AG04449 (cell line): ENCODE measurements at places on chromosomes 7 and 10.

GRCh38 chr10:123180101-123181090 lies 26.2 kb downstream of the BUB3 start:
- DNase-seq, result no peak

GRCh38 chr7:97973206-97973658 lies 16.8 kb downstream of the OCM2 start:
- DNase-seq, result no peak

DNA sequence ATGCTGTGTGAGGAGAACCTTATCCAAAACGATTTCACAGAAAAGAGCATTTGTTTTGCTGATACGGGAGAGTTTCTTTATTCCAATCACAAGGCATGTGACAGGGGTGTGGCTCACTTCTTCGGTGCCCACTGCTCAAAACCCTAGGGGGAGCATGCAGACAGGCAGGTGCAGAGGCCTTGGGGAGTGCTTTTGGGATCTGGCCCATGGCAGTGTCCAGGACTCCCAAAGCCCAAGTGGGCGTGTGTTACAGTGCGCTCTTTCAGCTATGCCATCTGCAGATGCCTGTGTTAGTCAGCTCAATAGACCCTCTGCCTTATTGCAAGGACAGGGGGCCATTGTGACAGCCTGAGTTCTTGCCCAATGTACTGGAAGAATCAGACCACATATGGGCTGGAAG lies 94.8 kb downstream of the CSTF2T start:
- no peak for DNase-seq

GRCh38 chr7:41872966-41873365 lies 170.1 kb upstream of the INHBA start:
- no peak for DNase-seq

DNA sequence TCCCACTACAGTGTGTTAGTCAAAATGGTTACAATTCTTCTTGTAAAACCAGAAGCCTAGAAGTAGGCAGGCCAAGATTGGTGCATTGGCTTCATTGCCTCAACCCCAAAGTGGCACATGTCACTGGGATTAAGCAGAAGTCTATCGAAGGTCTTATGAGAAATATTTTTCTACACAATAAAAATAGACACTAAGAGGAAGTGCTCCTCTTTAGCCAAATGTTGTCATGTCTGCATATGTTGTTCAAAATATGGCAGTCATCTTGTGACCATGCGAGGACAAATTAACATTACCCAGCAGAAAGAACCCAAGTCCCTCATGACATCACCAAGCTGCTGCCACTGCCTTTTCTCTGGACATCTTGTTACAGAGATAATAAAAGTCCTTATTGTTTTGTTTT lies 6.3 kb upstream of the NSMCE4A start:
- DNase-seq, result no peak

DNA sequence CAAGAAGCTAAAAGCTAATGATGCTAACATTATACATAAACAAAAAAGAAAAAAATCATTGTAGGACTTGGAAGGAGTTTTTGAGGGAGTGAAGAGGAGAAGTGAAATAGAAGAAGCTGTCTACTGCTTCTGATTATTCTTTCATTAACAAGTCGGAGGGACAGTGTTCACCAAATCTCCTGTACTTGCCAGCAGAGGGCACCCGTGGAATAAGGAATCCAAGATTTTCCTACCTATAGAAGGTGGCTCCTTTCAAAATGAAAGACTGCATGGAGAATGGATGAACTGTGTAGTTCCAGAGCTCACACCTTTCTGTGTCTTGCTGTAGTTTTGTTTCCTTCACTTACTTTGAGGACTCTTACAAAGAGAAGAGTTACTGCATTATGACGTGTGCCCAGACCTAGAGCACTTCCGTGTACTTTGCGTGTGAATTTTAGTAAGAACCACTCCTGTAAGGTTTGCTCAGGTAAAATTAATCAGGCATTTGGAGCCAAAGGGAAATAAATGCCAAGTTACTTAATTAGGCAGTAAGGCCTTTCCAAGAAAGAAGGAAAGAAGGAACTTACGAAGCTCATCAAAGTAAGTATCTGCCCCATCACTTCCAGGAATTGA lies 145.1 kb downstream of the SEMA3D start:
- DNase-seq, result no peak

- no peak for DNase-seq
These were observed 121.4 kb downstream of the HIPK2 start for GRCh38 chr7:139656387-139656786.
